T1000 (cell line): ENCODE measurements at places on chromosomes 3 and 15.

GRCh38 chr15:30650012-30650929 is 24.3 kb downstream of the ARHGAP11B start:
- DNase-seq = no peak

DNA sequence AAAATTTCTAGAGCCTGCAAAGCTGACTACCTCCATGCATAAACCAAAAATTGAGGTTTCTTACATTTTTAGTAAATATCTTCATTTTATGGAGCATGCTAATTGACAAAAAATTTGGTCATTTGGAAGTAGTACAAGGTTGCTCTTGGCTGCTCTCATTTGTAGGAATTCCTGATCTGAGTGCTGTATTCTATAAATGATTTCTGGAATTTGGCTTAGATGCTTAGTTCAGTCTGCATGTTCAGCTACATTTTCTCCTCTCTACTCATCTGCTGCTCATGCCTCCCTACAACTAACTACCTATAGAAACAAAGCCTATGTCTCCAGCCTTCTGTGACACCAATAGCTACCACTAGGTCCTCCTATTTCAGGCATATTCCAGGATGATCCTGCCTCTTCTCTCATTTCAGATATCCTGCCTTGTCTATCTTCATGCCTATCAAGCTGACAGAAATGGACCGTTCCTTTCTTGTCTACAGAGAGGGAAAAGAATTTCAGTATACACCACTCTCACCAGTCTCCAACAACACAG is 901.1 kb downstream of the TBL1XR1 start:
- DNase-seq = no peak

GRCh38 chr3:89521328-89521727 is 413.9 kb downstream of the EPHA3 start:
- no peak for DNase-seq

DNA sequence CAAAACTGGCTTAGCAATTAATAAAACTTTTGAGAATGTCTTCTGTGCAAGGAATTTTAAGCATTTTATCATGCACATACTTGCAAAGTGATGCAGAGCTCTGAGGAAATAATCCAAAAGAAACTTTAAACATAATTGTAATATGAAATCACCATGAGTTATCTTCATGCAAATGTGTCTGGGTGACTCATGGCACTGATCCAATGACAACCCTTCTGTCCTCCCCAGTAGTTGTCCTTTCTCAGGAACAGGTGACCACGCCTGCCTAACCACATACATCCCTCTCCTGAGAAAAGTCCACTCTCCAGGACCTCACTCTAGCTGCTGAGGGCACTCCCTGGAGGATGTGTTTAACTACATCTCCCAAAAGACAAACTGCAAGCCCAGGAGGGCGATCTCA is 530.6 kb upstream of the IL12A start:
- peak; percentile 83 for DNase-seq

- no peak for DNase-seq
Measured at GRCh38 chr15:74451322-74451721, 9.6 kb downstream of the UBL7 start.

DNA sequence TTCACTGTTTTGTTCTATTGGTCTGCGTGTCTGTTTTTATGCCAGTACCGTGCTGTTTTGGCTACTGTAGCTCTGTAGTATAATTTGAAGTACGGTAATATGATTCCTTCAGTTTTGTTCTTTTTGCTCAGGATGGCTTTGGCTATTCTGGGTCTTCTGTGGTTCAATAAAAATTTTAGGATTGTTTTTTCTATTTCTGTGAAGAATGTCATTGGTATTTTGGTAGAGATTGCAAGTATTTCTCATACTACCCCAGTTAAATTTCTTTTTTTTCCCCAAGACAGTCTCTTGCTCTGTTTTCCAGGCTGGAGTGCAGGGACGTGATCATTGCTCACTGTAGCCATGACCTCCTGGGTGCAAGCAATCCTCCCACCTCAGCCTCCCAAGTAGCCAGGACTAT is 53.4 kb downstream of the STARD9 start:
- no peak for DNase-seq

DNA sequence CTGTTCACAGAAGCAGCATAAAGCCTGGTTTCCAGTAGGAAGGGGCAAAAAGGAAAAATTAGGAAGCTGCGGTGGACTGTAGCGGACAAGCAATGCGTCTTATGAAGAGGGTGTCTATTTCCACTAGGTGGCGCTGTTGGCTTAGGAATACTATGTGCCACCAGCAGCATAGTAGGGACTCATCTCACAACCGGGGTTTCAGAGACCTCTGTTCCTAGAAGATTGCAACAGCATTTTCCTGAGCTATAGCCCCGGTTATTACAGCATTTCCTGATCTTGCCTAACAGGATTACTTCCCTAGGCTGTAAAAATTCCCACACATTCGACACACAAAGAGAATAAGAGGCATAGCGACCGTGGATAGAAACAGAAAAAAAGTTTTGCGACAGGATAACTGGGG is 683.0 kb downstream of the TBL1XR1 start:
- peak; percentile 20 for DNase-seq

DNA sequence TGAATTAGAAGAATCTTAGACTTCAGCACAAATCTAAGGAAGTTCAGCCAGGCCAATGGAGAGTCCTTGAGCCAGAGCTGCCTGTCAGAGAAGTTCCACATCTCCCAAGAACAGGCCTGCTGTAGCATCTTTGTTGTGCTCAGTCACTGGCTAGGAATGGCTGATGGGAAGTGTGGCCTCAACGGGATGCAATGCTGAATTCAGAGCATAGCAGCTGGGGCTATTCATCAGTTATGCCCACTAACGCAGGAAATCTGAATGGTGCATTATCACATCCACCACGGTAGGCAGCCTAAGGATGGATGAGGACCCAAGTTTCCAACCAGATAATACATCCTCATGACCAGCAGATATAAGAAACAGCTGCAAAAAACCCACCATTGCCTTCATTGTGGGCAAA is 3.2 kb upstream of the EIF1B start:
- no peak for DNase-seq

DNA sequence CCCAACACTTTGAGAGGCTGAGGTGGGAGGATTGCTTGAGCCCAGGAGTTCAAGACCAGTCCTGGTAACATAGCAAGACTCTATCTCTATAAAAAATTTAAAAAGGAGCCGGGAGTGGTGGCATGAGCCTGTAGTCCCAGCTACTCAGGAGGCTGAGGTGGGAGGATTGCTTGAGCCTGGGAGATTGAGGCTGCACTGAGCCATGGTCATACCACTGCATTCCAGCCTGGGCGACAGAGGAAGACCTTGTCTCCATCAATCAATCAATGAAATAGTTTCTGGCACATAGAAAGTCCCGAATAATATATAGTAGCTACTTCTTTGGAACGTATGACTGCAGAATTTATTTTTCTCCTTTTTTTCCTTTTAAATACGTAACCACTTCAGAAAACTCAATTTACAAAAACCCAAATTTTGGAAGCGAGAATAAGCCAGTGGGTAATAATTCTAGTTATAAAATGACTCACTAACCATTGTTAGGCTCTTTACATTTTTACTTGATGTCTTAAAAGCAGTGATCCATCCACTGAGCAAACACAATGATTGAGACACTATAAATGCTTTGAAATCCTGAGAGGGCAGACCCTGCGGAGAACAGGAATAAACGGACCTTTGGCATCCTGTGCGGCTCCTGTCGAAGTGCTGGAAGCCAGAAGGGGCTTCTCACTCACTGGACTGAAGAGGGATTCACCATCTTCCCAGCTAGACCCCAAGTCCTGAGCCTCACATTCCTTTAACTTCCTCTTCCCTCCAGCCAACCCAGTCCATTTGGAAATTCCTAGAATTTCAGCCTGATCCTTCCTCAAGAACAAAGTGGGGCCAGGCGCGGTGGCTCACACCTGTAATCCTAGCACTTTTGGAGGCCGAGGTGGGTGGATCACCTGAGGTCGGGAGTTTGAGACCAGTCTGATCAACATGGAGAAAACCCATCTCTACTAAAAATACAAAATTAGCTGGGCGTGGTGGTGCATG is 68.4 kb upstream of the MFGE8 start:
- no peak for DNase-seq

- DNase-seq = peak; percentile 33
Measured at GRCh38 chr3:52216585-52217408, 8.6 kb downstream of the TLR9 start.

DNA sequence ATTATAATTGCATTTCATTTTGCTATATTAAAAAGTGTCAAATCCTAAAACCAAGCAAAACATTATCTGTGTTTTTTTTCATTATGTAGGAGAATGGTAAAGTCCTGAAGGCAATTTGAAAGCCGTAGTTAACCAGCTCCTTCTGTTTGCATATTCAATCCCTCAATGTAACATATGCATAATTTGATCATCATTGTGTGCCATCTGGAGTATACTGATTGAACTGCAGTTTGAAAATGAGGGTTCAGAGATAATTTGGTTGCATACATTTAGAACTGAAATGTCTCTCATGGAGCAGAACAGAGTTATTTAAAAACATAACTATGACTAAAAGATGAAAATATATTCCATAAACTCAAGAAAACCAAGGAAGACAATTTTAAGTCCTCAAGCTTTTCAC is 518.6 kb downstream of the GBE1 start:
- DNase-seq = no peak

DNA sequence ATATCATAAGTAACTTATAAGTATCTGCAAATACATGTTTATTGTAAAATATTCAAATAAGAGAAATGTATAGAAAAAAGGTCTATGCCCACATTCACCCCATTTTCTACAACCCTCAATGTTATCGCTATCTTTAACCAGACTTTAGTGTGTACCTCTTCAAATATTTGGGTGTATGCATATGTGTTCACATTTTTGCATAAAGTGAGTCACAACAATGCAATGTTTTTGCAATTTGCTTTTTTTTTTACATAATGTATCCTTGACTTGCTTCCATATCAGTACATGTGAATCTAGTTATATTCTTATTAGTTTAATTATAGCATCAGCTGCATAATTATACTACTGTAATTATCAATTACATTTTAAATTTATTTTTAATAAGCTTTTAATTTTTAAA is 117.3 kb upstream of the LYSMD4 start:
- no peak for DNase-seq

- no peak for DNase-seq
Measured at GRCh38 chr3:189557824-189558223, 73.4 kb upstream of the TP63 start.

DNA sequence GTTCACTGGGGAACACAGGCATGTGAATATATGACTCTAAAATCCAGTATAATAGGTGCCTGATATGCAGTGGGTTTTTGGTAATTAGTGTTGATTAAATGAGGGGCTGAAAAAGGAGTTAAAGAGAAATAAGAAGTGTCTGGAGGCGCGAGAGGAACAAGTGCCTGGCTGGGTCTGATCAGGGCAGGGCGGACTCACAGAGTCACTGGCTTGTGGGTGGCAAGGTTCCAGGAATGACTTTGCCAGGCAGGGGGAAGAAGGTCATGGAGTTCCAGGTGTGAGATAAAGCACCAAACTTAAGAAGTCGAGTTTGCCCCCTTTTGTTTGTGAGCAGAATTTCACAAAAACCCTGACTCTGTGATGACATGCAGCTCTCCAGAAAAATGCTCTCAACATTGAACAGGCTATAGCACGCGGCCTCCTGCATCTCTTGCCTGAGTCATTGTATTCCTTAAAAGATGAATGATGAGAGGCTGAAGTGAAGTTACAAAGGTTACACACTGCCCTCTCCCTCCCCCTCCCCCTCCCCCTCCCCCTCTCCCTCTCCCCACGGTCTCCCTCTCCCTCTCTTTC is 63.0 kb upstream of the LMCD1 start:
- no peak for DNase-seq

GRCh38 chr3:121747976-121748375 is 1.6 kb downstream of the GOLGB1 start:
- no peak for DNase-seq

GRCh38 chr15:62104846-62105245 is 38.1 kb downstream of the C2CD4A start:
- no peak for DNase-seq

- peak; percentile 66 for DNase-seq
Measured at GRCh38 chr3:13495921-13496723, 16.0 kb downstream of the HDAC11 start.

GRCh38 chr3:111721747-111722146 is 126.6 kb upstream of the ZBED2 start:
- no peak for DNase-seq

GRCh38 chr3:15102256-15102655 is 3.3 kb upstream of the RBSN start:
- no peak for DNase-seq

- no peak for DNase-seq
Measured at GRCh38 chr3:153029350-153029749, 132.7 kb upstream of the RAP2B start.

DNA sequence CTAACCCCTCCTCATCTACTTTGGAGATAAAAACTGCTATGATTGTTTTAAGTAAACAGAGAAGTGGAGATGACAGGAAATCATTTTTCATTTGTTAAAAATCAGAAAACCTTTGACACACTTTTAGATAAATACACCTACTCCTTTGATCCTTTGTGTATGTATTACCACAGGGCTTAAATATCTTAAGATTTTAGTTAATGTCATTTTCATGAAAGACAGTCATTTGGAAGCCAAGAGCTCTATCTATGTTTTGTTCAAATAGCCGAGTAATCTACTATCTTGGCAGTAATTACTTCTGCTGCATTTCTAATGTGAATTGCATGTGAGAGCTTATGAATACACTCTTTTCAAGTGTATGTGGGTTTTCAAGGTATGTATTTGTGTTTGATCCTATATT is 2.0 kb downstream of the ARPP21 start:
- no peak for DNase-seq

- DNase-seq = no peak
Measured at GRCh38 chr15:48712546-48712945, 67.0 kb upstream of the FBN1 start.

DNA sequence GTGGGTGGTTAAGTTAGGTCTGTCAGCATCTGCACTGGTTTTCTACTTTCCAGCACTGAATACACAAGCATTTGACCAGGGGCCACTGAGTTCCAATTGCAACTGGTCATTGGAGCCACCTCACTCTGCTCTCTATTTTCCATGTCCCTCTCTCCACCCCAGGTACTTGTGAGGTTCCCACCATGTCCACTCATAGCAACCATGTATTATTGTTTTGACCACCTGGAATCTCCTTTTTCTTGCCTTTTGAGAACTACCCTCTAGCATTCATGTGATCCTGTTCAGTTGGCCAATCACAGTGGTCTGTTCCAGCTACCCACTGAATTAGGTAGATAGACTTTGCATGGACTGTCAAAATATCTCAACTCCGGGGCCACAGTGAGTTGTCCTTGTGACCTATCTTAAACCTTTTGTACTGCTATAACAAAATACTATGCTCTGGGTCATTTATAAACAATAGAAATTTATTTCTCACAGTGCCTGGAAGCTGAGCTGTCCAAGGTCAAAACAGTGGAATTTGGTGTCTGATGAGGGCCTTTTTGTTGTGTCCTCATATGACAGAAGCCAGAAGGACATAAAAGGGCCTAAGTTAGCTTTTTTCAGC is 20.2 kb upstream of the TM4SF18 start:
- DNase-seq = no peak

DNA sequence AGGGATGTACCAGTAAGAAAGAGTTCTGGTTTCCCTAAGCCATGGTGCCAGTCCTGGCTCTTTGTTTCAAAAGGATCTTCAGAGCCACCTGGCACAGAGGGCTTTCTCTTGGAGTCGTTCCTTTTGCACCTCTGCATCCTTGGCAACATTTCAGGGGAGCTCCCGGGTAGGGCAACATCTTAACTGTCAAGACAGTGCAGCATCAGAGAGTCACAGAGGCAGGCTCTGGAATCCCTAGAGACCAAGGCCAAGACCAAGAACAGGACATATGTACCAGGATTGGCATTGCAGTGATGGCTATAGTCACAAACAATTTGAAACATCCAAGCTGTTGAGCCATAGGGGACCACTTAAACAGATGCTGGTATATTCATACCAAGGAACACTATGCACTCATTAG is 129.4 kb upstream of the ADPGK start:
- DNase-seq = no peak

- DNase-seq = peak; percentile 43
Measured at GRCh38 chr3:114551770-114552526, 258.1 kb downstream of the TIGIT start.
